B cell (primary cell): ENCODE measurements at places on chromosomes 1 and 21. TPM values are rescaled to one million over a fixed set of nuclear protein-coding genes. Genes with fewer than 3 reads are reported as not detected.

DNA sequence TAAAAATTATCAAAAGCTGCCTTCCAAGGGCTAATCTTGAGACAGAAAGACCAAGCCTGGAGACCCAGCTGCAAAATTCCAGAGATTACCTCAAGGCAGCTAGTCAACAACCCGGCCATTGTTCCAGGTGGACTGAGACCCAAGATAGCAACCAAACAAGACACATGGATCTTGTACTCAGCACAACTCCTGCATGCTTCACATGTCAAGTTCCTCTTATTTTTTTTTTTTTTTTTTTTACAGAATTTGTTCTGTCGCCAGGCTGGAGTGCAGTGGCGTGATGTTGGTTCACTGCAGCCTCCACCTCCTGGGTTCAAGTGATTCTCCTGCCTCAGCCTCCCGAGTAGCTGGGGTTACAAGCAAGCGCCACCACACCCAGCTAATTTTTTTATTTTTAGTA lies 40.1 kb downstream of the CD2 start:
- no peak for DNase-seq

DNA sequence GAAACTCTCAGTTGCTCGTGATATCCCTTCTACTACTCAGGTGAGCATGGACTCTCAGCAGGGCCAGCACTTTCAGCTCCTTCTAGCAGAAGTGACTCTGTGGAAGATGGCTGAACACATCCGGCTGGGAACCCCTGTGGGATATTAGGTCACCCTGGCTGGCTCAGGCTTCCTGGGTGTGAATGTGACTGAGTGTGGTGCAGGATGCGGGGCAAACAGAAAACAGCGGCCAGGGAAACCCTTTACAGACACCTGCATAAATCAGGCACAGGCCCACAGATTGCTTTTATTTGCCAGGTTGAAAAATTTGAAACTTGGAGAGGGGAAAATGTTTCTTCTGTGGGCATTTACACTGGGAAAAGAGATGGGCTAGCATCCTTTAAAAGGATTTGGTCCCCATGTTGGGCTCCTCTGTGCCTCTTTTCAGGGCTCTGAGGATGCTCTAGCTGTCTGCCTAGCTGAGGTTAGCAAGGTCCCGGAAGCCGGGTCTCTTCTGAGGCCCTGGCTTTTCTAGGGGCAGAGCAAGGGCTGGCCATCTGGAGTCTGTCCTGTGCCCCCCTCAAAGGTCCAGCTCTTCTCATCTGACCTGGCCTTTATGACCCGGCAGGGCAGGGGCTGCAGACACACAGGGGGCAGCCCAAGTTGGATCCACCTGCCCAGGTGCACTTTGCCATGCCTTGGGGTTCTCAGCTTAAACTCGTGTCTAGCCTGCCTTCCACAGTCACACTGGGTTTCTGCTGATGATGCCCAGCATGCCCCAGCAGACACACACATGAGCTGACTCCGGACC lies 243.0 kb downstream of the SIPA1L2 start:
- no peak for DNase-seq

DNA sequence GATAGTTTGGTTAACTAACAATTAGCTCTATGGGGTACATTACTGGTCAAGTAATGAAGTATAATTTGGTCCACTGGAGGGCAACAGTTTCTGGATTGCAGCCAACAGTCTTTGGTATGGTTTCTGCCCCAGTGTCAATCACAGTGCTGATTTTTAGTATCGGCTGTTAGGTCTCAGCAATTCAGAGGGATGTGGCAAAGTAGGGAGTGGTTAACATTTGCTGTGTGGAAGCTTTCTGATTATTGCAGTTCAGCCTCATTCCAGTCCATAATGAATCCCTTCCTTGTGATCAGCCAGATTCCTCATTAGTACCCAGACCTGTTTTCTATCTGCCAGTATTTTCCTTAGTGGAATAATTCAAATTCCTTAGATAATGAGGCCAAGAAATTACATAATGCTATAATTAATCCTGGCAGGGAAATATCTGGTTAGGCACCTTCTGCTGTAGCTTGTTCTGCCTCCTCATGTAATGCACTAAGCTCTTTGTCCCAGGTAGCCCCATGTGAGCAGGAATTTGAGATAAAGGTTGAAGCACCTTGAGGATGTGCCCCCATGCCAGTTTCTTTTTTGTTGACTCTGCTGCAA lies 14.0 kb downstream of the F3 start:
- DNase-seq = no peak

DNA sequence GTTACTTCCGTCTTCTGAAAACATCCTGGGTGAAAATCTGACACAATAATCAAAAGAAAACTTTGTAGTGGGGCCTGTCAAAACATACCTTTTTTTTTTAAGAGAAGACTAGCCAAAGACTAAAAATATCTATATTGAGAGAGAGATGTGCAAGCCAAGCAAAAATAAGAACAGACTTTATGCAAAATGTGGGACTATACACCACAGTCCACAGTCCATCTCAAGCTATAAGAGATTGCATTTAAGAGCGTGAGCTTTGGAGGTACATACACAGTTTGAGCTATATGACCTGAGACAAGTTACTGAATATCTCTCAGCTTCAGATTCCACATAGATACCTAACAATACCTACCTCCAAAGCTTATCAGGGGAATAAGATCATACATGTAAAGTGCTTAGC lies 64.9 kb upstream of the DYNLT5 start:
- DNase-seq = no peak

The TDRD5 gene
- not detected in 2 replicates for total RNA-seq

The PEAR1 gene
- not detected in 2 replicates for total RNA-seq
